PC-9 (cell line): ENCODE measurements at places on chromosomes 7 and 10.

DNA sequence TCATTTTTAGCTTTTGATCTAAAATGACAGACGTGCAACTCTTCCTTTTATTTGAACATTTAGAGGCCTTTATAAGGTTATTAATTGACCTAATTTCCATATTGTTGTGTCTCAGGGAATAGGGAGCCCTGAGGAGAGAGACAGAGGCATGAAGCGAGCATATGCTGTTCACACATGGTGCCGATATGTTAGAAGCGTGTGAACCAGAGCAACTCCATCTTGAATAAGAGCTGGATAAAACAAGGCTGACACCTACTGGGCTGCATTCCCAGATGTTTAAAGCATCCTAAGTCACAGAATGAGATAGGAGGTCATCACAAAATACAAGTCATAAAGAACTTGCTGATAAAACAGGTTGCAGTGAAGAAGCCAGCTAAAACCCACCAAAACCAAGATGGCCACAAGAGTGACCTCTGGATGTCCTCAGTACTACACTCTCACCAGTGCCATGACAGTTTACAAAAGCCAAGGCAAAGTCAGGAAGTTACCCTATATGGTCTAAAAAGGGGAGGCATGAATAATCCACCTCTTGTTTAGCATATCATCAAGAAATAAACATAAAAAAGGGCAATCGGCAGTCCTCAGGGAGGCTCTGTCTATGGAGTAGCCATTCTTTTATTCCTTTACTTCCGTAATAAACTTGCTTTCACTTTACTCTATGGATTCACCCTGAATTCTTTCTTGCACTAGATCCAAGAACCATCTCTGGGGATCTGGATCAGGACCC is 80.1 kb downstream of the SEC61G start:
- no peak for DNase-seq

GRCh38 chr7:47950714-47951113 is 2.4 kb upstream of the PKD1L1 start:
- peak; percentile 65 for DNase-seq

DNA sequence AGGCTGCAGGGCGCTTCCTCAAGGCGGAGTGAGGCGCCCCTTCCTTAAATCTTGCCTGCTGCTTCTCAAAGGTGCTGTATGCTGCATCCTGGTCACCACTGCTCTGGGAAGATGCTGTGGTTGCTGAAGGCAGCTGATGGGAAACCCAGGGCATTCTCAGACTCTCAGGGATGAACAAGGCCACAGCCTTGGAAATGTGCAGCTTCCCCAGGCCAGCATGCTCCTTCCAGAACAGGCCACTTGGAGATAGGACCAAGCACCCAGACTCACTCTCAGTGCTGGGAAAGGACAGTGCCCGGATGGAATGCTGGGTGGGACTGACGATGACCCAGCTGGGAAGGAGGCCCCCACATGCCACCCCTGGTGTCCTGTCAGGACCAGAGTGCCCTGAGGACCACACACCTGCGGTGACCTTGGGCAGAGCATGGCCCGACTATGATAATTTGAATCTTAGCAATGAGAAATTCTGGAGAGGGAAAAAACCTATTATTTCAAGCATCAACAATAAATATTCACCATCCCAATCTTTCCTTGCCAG is 235.5 kb downstream of the TNS3 start:
- DNase-seq: no peak

DNA sequence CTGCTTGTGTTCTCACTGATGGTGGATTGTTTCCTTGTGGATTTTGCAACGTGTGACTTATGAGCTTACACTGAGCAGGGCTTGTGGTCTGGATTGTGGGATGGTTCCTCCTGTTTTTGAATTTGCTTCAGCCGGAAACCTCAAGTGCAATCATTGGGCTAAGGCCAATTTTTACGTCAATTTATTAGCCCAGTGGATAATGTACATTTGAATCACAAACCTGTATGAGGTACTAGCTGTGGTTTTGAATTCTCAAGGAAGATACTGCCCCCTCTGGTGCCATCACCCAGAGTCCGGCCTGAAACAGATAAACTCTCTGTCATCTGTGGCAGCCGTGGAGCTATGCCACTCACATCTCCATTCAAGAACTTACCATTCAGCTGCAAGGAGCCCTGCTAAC is 7.3 kb upstream of the ZNF777 start:
- DNase-seq: no peak

- DNase-seq: peak; percentile 19
Observed at GRCh38 chr7:30549931-30550493, 44.7 kb upstream of the GARS1 start.

DNA sequence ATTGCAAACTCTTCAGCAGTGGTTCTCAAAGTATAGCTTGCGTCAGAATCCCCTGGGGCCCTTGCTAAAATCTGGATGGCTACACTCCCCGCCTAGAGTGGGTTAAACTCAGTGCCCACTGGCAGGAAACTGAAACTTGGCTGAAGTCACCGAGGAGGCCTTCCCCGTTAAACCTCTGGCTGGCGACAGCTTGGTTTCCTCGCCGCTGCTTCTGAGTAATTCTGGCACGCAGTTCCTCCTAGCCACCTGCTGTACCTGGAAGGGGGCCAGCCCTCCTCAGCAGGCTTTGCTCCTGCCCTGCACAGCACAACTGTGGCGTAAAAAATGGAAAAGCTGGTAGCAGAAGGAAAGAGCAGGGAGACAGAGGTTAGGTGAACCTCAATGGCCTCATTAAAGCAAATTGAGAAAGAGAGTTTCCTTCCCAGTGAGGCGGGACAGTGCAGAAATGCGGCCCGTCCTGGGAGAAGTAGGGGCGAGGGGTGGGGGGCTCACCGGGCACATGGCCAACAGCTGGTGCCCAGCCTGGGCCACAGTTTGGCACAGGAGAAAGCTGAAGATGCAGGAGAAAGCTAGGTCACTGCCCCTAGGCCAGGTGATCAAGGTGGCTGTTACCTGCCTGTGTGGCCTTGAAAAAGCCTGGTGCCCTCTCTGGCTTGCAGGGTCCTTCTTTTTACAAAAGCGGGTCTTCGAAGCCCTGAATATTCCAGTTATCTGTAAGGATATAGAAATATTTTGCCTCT is 46.6 kb downstream of the ALOX5 start:
- DNase-seq: peak; percentile 77

DNA sequence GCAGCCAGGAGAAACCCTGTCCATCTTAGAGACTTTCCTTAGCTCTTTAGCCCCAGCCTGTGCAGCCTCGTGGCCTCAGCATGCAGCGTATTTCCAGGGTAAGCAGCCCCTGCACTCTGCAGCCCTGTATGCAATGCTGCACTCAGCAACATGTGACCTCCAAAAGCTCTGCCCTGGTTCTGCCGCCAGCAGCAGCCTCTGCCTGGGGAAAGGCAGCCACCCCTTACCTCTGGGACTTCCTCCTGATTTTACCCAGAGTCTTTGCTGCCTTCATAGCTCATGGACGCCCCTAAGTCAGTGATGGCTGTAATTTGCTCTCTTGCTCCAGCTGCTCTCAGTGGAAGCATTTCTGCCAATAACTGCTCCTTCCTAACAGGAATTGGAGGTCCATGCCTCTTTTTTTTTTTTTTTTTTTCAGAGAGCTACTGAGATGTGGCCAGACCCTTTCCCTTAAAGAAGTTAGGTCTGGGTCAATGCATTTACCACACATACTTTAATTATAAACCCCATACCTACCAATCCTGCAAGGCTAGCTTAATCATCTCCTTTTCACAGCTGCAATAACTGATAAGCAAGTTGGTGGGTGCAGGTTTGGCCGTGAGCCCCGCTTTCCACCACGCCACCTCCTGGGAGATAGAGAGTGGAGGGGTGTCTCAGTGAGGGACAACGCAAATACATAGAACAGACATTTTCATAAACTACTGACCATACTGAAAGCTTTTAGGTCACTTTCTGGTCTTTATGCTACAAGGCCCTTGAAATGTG is 71.7 kb downstream of the RAMP3 start:
- DNase-seq: no peak

DNA sequence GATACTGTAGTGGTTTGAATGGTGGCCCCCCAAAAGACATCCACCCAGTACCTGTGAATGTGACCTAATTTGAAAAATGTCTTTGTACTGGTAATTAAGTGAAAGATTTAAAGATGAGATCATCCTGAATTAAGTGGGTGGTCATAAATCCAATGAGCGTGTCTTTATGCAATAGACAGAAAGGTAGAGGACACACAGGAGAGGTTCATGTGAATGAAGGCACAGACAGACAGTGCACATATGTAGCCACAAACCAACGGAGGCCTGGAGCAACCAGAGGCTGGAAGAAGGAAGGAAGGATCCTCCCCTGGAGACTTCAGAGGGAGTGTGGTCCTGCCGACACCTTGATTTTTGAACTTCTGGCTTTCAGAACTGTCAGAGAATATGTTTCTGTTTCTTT is 160.3 kb downstream of the CNTNAP2 start:
- no peak for DNase-seq

- DNase-seq: no peak
Observed at GRCh38 chr10:102122450-102122849, 2.3 kb upstream of the LDB1 start.

DNA sequence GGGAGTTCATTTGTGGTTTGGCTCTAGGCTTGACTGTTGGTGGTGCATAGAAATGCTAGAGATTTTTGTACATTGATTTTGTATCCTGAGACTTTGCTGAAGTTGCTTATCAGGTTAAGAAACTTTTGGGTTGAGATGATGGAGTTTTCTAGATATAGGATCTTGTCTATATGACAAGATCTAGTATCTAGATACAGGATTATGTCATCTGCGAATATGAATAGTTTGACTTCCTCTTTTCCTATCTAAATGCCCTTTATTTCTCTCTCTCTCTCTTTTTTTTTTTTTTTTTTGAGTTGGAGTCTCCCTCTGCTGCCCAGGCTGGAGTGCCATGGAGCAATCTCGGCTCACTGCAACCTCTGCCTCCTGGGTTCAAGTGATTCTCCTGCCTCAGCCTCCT is 62.9 kb downstream of the MGAM2 start:
- DNase-seq: no peak

DNA sequence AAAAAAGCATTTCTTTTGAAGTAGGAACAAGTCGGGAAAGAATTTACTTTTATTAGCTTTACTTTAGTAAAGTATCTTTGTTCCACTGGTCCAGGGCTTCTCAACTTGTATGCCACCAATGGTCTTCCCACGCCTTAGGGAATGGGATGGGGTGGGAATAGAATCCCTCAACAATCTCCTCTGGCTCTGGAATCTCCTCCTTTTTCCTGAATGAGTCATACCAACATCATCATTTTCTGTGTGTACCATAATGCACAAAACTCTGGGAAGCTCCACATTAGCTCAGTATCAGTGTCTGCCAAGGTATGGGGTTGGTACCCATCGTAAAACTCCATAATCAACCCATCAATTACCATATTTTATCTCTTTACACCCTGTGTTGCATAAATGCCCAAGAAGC is 159.4 kb upstream of the BMPER start:
- DNase-seq: no peak

DNA sequence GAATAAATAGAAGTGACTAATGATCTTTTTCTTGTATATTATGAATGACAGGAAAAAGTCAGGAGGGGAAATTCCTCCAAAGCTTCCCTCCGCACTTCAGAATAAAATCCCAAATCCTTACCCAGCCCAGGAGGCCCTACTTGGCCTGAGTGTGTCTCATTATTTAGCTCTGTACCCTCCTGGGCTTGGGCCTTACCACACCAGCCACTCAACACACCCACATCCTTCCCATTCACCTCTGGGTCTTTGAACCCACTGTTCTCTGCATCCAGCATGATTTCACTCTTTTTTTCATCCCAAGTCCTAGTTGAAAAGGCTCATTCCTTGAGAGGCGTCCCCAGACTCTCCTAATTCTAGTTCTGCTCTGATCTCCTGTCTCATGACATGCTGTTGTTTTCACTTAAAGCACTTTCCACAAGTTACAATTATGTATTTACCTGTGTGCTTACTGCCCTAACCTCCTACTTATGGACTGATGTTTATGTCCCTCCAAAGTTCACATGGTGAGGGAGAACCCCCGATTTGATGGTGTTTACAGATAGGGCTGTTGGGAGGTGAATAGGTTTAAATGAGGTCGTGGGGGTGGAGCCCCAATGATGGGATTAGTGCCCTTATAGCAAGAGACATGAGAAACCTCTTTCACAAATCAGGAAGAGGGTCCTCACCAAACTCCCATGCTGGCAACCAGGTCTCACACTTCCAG is 6.4 kb downstream of the NOD1 start:
- no peak for DNase-seq

- no peak for DNase-seq
Observed at GRCh38 chr7:15681186-15681585, 5.3 kb downstream of the MEOX2 start.

- DNase-seq: no peak
Observed at GRCh38 chr10:56449770-56450169, 88.7 kb upstream of the ZWINT start.

- no peak for DNase-seq
Observed at GRCh38 chr10:124732931-124733570, 11.1 kb downstream of the FAM53B start.

DNA sequence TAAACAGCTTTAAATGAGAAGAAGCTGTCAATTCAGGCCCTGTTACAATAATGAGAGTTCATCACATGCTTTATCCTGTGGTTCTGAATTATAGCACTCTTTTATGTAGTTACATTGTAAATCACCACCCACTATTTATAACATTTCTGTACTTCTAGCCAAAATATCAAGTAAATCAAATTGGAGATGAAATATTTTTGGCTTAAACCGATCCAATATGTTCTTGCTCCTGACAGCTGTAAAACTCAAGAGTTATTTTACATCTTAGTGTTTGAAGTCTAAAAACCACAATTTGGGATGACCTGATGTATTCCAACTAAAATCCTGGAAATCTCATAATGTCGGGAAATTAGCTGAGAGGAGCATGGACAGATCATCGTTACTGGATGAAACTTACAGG is 371.2 kb upstream of the LRRN3 start:
- no peak for DNase-seq

DNA sequence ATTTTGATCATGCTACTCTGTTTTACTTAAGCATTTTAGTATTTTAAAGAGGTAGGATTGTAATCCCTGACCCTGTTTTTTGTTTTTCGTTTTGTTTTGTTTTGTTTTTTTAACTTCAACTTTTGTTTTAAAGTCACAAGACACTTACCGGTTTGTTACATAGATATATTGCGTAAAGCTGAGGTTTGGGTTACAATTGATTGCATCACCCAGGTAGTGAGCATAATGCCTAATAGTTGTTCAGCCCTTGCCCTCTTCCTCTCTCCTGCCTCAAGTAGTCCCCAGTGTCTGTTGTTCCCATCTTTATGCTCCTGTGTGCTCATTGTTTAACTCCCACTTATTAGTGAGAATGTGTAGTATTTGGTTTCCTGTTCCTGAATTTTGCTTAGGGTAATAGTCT is 93.1 kb upstream of the TEX47 start:
- no peak for DNase-seq

GRCh38 chr7:53609185-53609584 is 573.8 kb downstream of the POM121L12 start:
- DNase-seq: no peak

- DNase-seq: no peak
Observed at GRCh38 chr10:25308278-25308677, 133.5 kb downstream of the GPR158 start.

- peak; percentile 99 for DNase-seq
Observed at GRCh38 chr7:47786557-47787248, 161.6 kb downstream of the PKD1L1 start.
